Right renal cortex interstitium (tissue), 3 donors: ENCODE measurements at places on chromosomes 1 and 21. TPM values are rescaled to one million over a fixed set of nuclear protein-coding genes. Genes with fewer than 3 reads are reported as not detected.

GRCh38 chr1:16241221-16241708 lies 4.3 kb upstream of the CPLANE2 start:
- no peak for DNase-seq

Gene OXCT2
- polyA plus RNA-seq: 0.40 TPM

DNA sequence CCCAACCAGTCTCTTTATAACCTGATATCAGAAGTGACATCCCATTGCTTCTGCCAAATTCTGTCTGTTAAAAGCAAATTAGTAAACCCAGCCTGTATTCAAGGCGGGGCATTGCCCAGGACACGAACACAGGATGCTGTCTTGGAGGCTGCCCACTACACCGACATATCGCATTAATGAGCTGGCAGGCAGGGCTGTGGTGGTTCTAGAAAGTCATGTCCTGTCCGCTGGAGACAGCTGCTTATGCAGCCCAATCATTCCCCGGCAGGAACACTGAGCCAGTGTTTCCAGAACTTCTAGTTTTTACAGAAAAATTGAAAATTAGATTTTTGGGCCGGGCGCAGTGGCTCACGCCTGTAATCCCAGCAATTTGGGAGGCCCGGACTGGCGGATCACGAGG lies 19.3 kb downstream of the C1orf167 start:
- no peak for DNase-seq

- no peak for DNase-seq
Observed at GRCh38 chr1:192516776-192517297, 58.7 kb upstream of the RGS1 start.

Gene NGF
- 1.4 TPM for polyA plus RNA-seq

- DNase-seq: no peak
Observed at GRCh38 chr1:22089787-22090186, 37.3 kb downstream of the CDC42 start.
